RWPE2 (cell line): ENCODE measurements at places on chromosomes 6 and 20.
A peak's percentile ranks its signal among the peaks of the same experiment; 100 is the strongest.

DNA sequence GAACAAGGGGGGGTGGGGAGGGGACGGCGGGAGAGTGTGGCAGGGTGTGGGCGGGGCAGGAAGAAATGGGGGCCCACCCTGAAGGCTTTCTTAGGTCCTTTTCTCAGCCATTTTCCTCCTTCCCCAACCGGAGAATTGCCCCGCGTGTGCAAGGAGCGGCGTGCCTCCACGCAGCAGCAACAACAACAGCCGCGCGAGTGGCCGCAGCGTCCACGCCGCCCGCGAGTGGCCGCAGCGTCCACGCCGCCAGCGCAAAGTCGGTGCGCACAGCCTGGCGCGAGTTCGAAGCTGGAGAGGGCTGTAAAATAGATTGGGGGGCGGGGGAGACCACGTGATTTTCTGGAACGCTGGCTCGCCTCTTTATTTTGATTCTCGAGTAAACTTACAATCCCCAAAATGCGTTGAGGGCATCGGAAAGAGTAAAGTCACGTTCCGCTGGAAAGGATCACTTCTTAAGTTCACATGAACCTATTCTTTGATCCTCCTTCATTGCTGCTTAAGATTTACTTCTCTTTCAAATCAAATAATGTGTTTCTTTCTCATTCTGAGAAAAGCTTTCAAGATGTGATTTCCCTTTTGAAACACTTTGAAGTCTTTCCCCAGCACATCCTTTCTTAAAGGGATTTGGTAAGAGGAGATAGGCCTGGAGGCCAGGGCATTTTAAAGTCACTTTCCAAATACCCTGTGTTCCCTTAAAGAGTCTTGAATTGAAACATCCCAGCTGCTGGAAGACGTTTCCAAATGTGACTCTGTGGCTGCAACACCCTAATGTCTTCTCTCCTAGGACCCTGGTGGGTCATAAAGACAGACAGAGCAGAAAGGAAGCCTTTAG lies 66.7 kb upstream of the ZNF217 start:
- DNase-seq = peak; percentile 66

DNA sequence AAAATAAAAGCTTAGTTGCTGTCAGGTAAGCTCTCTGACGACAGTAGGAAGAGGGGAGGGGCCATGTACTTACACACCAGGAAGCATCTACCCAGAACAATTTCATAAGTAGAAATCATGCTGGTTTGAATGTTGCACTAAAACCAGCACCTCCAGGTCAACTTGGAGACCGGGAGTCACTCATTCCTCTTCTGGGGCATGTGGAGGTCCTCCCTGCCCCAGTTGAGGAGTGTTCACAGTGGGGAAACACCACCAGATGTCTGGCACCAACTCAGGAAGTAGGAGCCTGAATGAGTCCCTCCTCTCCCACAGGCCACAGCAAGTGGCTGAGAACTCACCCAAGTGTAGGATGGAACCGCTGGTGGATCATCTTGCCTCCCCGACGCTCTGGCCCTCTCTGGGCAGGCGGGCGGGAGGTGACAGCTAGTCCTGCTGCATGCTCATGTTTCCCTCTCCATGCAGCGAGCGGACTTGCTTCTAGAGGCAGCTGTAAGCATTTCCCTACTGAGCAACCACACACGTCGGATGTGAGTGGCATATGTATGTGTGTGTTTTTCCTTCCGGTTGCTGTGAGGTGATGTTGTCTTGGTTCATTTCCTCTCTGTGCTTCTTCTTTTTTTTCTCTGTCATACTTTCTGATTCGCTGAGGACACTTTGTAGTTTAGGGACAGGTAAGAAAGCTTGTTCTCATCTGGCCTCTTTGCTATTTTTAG lies 149.5 kb upstream of the NEDD9 start:
- DNase-seq = no peak

DNA sequence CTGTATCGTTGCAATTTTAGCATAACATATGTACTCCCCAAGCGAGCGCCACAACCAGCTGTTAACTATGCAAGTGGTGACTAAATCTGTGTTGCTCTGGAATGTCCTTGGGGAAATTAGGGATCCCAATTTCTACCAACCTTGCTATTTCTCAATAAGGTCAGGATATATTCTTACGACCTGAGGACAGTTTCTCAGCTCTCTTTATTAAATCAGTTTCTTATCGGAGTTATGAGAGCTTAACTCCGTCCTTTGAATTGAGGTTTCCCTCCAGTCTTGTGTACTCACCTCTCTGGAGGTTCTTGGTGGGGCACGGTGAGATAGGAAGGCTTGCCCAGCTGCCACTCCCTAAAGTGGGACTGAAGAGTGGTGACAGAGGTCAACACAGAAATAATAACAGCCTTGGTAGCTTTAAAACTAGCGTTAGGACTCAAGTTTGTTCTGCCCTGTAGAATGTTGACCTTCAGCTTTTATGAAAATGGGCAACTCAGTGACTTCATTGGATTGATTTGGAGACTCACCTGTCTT lies 694 bp downstream of the MRPS18B start:
- no peak for DNase-seq

DNA sequence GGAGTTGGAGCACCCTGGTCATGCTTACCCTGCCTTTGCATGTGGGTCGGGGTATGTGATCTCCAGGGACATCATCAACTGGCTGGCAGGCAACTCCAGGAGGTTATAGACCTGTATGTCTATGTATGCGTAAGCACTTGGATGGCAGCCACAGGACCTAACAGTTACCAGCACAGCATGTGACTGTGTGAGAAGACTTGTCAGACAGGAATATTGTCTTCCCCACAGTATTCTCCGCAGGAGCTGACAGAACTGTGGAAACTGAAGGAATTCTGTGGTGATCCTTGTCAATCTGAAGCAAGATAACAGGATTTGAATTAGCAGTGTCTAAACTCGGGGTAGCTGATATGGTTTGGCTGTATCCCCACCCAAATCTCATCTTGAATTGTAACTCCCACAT lies 59.2 kb downstream of the TMEM244 start:
- DNase-seq = no peak

DNA sequence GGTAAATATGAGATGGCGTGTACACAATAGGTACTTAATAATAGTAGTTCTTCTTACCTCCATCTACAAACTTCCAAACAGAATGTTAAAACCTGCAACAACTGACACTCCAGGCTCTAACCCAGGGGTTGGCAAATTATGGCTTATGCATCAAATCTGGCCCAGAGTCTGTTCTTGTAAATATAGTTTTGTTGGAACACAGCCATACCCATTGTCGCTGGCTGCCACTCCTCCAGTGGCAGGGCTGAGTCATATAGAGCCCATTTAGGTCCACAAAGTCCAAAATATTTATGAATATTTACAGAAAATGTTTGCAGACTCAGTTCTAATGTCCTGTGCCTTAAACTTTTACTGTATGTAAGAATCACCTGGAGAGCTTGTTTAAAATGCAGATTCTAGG lies 69.9 kb upstream of the BTBD3 start:
- no peak for DNase-seq

DNA sequence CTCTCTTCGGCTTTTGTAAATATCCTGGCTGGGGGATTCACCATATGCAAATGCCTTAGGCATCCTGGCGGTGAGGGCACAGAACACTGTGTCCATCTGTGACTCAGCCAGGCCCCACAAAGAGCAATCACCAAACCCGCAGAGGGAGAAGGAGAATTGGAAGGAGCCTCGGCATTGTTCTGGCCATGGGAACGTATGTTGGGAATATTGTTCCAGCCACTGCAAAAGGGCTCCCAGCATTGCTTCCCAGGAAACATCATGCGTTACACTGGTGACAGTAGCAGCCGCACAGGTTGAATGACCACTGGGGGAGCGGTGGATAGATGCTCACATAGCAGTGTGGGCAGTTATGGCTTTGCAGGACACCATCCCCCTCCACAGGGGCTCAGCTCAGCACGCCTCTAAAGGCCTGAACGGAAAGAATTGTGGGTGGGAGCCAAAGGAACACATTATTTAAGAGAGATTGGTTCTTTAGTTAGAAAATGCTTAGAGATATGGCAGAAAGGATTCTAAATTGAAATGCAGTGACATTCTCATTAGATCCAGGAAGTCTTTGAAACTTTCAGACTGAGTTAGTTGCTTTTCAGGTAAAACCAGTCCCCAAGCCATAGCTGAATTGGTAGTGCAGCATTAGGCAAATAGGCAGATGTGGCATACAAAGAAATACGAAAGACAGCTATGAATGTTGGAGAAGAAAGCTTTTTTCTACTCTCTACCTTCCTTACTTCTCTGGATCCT lies 104.3 kb downstream of the RNF144B start:
- no peak for DNase-seq

DNA sequence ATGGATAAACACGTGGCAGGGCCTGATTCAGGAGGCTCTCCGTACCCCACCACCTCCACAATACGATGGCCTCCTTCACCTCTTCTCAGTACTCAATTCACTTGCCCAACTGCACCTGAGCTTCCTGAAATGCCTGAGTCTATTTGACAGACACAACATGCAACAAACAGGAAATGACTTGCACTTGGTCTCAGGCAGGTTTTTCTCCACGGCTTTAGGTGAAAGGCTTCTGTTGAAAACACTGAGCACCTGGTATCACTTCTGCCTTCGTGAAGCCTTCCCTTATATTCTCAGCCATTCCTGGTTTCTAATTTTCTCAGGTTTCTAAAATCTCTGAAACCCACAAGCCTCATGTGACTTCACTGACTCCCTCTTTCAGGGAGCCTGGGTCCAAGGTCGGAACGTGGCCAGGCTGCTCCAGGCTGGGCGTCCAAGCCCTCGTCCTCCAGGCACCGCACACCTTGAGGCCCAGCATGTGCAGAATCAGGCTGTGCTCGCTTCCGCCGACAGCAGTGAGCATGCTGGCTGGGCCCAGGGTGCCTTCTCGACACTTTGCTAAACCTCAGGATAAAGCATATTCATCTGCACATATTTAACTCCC lies 34.7 kb downstream of the TAF4 start:
- DNase-seq = peak; percentile 75

DNA sequence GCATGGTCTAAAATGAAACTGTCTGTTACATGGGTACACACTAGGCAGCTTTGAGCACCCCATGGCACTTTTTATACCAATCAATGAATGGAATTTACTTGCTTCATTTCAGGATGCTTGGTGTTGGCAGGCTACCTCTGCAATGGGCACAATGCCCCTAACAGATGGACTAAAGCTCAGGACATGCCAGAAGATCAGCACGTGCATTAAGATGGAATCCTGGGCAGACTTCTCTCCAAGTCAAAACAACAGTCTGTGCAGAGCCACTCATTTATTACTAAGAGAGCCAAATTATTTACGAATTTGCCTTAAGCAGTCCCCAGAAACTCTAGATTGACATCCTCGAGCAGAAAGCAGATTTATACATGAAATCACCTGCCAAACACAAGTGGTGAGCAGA lies 55.8 kb upstream of the SCML4 start:
- DNase-seq = no peak

DNA sequence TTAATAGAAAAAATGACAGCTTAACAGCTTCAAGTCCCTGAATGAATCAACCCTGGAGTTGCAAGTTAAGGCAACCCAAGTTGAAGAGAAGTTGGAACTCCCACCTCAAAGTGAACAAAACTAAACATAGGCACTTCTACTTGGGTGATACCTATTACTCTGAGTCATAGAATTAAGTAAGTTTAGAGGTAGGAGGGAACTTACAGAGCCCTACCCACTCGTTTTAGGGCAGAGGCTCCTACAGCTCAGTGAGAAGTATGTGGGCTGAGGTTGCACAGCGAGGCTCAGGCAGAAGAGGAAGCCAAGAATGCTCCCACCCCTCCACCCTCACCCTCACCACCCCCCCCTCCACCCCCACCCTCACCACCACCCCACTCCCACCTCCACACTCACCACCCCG lies 42.2 kb downstream of the NFATC2 start:
- DNase-seq = peak; percentile 23

DNA sequence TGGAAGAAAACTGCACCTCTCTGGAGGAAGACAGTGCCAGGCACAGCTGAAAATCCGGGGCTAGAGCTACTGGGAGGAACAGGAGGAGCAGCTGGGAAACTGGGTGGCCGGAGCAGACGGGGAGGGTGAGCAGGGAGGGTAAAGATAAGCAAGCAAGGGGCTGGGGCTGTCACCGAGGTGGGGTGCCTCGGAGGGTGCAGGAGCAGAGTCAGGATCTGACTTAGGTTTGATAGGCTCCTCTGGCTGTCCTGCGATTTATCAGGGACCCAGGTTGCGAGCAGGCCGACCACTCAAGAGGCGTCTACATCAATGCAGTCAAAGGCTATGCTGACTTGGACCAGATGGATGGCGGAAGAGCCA lies 12.3 kb downstream of the TSHZ2 start:
- no peak for DNase-seq

DNA sequence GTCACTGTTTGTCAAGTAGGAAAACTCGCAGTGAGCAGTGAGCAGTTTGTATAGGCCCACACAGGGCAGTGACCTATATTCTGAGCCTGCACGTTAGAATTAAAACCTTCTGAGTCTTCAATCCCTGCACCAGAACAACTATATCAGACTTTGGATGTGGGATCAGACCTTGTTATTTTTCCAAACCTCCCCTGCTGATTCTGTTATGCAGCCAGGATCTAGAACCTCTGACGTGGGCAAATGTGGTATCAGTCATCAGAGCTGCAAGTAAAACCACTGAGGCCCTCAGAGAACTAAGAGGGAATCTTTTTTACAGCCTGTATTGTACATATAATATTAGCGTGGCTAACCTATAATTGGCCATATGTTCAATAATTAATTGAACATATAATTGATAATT lies 32.0 kb upstream of the AKAP7 start:
- no peak for DNase-seq
